ENCODE measurements at places on chromosomes 3 and 15. TPM values are rescaled to one million over a fixed set of nuclear protein-coding genes. Genes with fewer than 3 reads are reported as not detected.

- DNase-seq = no peak
Measured at GRCh38 chr3:100189444-100189964, 71.3 kb upstream of the TBC1D23 start.

- DNase-seq = no peak
Measured at GRCh38 chr15:63918901-63919348, 85.2 kb upstream of the HERC1 start.

Gene TMEM212
- total RNA-seq = not detected

Gene IL16
- 3.8 TPM for total RNA-seq

DNA sequence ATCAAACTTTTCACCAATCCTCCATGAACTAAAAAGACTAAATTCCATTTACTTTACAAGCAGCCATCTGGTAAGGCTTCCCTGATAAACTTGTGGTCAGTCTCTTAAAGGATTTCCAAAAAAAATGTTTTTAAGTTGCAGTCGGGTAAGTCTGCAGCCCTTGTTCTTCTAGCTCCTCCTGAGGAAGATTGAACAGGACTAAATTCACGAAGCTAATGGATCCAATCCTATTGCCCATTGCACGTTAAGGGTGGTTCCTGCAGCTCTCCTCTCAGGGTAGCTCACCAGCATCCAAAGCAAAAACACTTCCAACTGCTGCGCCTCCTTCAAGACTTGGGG, 2.8 kb downstream of the HES1 start:
- DNase-seq = no peak

DNA sequence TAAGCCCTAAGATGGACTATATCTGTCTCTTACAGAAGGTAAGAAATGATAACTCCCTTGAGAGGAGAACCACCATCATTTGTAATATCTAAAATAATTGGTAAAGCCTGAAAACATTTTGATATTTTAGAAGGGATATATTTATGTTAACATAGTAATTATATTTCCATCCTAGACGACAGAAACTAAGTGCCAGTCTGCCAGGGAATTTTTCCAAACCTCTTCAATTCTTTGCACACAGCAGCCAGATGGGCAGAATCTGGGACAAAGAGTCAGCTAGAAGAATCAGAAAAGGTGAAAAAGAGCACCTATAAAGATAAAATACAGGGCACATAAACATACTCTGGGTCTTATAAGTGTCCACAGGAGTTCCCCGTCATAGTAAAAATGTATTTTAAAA, 70.0 kb upstream of the CBLB start:
- DNase-seq = no peak

- DNase-seq = no peak
Measured at GRCh38 chr3:72496051-72496670, 352.1 kb downstream of the SHQ1 start.

Gene CPLX3
- 1.2 TPM for total RNA-seq

DNA sequence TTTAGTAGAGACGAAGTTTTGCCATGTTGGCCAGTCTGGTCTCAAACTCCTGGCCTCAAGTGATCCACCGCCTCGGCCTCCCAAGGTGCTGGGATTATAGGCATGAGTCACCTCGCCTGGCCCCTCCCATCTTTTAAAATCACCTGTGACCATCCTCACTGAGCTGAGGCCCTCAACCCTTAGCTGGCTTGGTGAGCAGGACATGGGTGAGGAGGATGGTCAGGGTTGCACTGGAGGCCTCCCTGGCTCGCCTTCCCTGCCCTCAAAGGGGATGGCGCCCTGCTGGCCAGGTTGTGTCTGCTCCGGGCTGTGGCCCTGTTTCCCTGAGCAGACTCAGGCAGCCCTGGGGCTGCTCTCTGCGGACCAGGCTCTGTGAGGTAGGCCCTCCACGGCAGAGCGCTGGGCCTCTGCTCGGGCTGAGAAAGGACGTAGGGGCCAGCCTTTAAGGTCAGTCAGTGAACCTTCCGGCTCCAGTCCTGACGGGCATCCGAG, 33.7 kb downstream of the SYNM start:
- DNase-seq = no peak
